ENCODE measurements at places on chromosomes 5 and 9. TPM values are rescaled to one million over a fixed set of nuclear protein-coding genes. Genes with fewer than 3 reads are reported as not detected.
A peak's percentile ranks its signal among the peaks of the same experiment; 100 is the strongest.

DNA sequence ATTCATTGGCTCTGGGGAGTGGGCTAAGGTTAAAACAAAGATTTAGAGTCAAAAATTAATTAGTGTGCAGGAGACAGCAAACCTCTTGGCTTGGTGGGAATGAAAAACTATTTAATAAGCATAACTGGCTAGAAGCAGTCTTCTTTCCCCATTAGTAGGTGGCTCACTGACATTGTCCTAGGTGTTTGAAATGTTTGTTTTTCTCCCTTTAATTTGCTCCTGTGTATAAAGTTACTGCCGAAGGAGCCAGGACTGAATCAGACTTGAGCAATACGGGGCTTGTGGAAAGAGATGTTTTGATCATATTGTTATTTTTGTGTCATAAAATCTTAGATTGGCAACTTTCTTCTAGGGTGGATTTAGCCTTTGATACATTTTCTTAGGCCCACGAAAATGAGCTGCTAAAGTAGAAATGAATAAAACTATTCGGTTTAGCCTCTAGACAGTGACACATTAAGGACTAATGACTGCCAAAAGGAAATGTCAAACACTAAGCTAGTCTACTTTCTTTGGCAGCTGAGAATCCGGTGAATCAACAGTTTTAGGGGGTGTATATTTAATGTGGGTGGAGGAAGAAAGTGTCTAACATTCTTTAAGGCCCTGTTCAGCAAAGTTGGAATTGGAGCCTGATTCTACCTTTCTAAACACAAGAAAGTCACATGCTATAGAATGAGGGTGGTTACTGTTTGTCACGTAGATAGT is 30.2 kb downstream of the LRRTM2 start:
- DNase-seq: peak; percentile 10

Gene MAMDC2
- total RNA-seq: 3.1 TPM

DNA sequence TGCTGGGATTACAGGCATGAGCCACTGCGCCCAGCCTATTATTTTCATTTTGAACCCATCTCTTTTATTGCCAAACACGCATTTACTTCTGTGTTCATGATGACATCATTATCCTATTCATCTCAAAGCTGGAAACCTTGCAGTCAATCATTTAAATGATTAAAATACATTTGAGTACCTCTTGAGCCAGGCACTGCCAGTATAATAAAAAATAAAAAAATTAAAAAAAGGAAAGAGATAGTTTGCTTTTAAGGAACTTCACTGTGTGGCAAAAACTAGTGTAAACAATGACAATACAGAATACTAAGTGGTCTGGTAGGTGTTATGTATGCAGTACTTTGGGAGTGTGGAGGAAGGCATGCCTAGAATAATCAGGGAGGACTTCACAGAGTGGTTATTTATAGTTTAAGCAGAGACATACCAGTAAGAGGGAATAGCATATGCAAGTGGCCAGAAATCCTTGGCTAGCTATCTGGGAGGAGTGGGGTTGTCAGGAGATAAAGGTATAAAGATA is 8.6 kb downstream of the NSD1 start:
- peak; percentile 59 for DNase-seq

GRCh38 chr9:88831713-88832407 is 159.4 kb upstream of the S1PR3 start:
- DNase-seq: no peak

DNA sequence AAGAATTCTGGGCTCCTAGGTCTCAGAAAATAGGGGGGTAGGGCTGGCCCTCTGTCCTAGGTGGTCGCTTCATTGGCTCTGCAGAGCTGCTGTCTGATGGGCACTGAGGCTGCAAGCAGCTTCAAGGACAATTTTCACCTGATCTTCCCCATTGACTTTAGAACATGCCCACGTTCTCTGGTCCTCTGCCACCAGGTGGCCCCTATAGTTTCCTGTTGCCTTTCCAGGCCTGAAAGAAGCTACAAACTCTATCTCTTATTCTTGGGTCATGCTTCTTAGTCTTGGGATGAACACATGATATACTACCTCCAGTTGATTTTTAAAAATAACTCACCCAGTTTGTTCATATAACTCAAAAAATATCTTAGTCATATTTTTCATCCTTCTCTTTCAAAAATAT is 26.3 kb downstream of the SPZ1 start:
- DNase-seq: no peak

GRCh38 chr9:70979966-70980365 is 141.5 kb downstream of the TRPM3 start:
- DNase-seq: no peak

DNA sequence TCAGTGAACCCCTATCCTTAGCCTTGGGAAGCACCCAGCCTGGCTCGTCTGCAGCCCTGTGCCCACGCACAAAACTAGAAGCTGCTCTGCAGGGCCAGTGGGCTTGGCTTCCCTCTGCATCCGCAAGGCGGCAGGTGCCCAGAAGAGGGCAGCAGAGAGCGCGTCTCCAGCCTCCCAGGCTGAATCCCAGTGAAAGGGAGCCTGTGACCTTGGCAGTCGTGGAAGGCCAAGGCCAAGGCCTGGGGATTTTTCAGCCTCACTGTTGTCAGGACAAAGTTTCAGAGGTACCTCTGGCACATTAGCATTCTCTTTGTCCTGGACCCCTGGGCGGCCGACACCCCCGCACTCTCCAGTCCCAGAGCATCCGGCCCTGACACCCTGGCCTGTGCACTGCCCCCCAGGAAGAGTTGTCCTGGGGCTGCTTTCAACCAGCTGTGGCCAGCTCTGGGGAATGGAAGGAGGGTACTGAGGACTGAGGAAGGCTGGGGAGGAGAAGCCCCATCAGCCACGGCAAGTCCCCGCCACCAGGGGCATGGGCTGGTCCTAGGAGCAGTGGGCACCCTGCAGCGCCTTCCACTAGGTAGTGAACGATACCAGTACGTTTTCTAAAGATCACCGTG is 63.6 kb upstream of the IL17B start:
- DNase-seq: peak; percentile 80

- DNase-seq: no peak
Observed at GRCh38 chr9:136939996-136940525, 4.5 kb downstream of the FBXW5 start.

Gene ST6GALNAC4
- total RNA-seq: 16.9 TPM

Gene CCL28
- 3.6 TPM for total RNA-seq

- DNase-seq: no peak
Observed at GRCh38 chr5:118233606-118234005, 754.7 kb downstream of the DTWD2 start.

GRCh38 chr9:78676623-78677022 is 379.7 kb downstream of the PSAT1 start:
- peak; percentile 41 for DNase-seq

Gene SERF1B
- 14.2 TPM for total RNA-seq

Gene ECM2
- 13.5 TPM for total RNA-seq

Gene EGFL7
- 49.4 TPM for total RNA-seq

- DNase-seq: no peak
Observed at GRCh38 chr5:94425396-94425795, 193.0 kb downstream of the KIAA0825 start.

DNA sequence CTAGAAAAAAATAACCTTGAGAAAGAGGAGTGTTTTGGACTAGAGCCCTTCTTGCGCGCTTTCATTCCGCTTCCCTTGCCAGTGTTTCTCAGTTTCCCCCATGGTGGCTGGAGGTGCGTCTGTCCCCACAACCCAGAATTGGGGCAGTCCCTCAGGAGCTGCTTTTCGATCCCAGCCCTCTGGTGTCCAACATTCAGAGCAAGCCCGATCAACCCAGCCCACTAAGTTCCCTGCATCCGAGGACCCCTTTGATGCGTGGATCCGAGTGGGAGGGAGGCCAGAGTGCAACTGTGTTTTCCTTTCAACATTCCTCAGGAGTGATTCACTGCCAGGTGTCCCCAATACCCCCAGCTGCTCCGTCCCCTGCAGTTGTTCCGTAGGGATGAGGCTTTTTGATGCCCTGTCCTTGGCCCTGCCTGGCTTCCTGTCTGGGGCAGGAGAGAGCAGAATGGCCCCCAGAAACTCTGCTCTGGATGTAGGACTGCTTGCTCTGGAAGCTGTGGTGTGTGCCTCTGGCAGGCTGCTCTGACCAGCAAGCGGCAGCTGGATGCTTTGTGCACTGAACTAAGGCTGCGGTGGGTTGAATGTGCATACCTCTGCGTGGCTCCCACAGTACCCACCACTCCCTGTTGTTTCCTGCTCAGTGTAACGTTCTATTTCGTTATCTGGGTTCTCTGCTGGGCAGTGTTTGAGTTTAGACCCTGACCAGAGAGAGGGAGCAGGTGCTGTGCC is 117.5 kb downstream of the BOD1 start:
- peak; percentile 26 for DNase-seq

DNA sequence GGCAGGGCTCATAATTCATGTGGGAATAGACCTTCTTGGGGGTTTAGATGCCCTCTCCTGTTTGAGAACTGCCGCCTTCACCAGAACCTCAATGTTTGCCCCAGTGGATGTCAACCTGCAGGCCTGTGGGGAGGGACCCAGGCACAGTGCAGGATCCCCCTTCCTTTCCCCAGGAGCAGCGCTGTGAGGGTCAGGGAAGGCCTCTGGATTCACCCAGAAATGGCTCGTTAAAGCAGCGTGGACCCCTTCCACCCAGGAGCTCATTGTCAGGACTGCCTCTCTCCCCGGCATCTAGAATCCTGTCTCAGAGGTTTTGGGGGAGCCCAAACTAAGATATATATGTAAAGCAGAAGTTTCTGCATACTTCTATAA is 188.3 kb downstream of the GADD45G start:
- no peak for DNase-seq

DNA sequence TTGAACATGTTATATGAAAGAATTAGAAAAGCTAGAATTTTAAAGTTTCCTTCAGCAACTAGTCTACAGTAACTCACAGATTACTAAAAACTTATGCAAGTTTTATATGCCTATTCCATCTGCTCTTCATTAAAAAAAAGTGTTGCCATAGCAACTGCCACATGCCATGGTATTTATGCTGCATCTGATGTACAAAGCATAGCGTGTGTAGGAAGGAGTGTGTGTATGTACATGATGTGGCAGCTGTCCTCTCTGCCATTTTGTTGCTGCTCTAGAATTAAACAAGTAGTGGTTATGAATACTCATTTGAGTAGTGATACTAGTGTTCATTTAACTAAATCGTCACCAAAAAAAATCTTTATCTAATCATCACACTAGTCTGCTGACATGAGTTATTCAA is 593.5 kb downstream of the CETN3 start:
- DNase-seq: no peak

Gene FOXD4
- 3.4 TPM for total RNA-seq

DNA sequence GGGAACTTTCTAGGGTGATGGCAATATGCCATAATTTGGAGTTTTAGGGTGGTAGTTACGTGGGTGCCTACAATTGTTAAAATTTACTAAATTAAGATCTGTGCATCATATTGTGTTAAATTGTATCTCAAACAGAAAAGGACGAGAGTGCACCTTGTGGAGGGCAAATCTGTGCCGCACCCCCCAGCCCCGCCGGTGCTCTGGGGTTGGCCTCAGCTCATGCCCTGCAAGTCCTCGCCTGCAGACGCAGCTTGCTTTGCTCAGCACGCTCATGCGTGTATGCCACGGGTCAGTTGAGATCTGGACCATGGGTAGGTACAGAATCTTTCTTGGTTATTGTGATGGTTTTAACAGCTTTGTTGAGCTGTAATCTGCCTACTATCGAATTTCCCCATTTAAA is 33.7 kb upstream of the FCN1 start:
- no peak for DNase-seq

- no peak for DNase-seq
Observed at GRCh38 chr5:153813901-153814300, 224.8 kb downstream of the FAM114A2 start.

Gene PROP1
- not detected for total RNA-seq

GRCh38 chr5:32210151-32210550 is 36.0 kb upstream of the GOLPH3 start:
- DNase-seq: no peak

Gene TAF11L5
- total RNA-seq: 16.4 TPM

Gene FCHSD1
- 15.4 TPM for total RNA-seq

Gene LOX
- 303 TPM for total RNA-seq

- no peak for DNase-seq
Observed at GRCh38 chr9:92295240-92295790, 1.8 kb upstream of the IARS1 start.

- peak; percentile 89 for DNase-seq
Observed at GRCh38 chr9:84170521-84171141, 169.9 kb downstream of the SLC28A3 start.

Gene GPR151
- total RNA-seq: 1.2 TPM

DNA sequence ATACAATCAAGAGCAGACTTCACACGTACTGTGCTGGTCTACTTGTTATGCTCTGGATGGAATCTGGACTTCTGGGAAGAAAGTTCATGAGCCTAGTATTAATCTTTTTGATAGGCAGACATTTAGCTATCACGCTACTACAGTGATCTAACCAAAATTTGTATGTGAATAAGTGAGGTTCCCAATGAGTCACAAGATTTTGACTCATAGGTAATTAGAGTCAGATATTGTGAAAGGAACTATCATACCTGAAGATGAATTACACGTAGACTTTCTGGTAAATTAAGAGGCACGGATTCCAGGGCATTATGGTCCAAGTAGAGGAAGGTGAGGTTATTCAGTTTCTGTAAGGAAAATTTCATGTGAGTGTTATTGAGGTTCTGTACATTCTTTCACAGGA is 18.4 kb downstream of the OGN start:
- no peak for DNase-seq

- no peak for DNase-seq
Observed at GRCh38 chr5:91252916-91253315, 130.2 kb downstream of the ARRDC3 start.

Gene EXOC3
- total RNA-seq: 19.7 TPM

- DNase-seq: peak; percentile 18
Observed at GRCh38 chr5:123092223-123092593, 3.2 kb downstream of the PRDM6 start.

DNA sequence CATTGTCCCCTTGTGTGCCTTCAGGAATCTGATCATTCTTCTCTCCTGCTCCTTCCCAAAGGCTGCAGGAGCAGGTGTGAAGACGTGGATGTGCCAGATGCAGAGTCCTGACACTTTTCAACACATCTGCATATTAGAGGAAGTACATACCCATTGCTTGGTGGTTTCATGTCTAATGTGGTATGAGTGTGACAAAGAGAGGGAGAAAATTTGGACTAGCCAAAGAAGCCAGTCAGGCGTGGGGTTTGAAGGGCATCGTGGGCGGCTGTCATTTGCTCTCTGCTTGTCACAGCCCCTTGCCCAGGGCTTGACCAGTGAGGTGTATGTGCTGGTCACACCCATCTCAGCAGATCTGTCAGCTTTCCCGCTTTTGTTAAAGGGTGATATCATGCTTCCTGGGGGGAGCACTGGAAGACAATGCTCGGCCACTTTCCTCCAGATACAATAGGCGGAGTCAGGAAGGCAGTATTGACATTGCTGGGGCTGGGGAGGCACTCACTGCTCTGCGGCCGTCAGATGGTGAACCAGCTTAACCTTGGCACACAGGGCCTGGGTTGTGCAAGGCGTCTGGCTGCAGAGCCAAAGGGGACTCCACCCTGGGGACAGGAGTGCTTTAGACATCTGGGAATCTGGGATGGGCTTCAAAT is 8.6 kb downstream of the TEK start:
- peak; percentile 42 for DNase-seq
